Left hindlimb (tissue), 1 donor: ENCODE measurements at places on chromosomes 2 and 18.
A peak's percentile ranks its signal among the peaks of the same experiment; 100 is the strongest.

GRCh38 chr2:223993634-223994232 lies 36.5 kb downstream of the MRPL44 start:
- peak; percentile 45 for DNase-seq

GRCh38 chr2:46498681-46499080 lies 19.3 kb downstream of the TMEM247 start:
- no peak for DNase-seq

GRCh38 chr18:38032516-38032915 lies 466.9 kb upstream of the CELF4 start:
- no peak for DNase-seq

DNA sequence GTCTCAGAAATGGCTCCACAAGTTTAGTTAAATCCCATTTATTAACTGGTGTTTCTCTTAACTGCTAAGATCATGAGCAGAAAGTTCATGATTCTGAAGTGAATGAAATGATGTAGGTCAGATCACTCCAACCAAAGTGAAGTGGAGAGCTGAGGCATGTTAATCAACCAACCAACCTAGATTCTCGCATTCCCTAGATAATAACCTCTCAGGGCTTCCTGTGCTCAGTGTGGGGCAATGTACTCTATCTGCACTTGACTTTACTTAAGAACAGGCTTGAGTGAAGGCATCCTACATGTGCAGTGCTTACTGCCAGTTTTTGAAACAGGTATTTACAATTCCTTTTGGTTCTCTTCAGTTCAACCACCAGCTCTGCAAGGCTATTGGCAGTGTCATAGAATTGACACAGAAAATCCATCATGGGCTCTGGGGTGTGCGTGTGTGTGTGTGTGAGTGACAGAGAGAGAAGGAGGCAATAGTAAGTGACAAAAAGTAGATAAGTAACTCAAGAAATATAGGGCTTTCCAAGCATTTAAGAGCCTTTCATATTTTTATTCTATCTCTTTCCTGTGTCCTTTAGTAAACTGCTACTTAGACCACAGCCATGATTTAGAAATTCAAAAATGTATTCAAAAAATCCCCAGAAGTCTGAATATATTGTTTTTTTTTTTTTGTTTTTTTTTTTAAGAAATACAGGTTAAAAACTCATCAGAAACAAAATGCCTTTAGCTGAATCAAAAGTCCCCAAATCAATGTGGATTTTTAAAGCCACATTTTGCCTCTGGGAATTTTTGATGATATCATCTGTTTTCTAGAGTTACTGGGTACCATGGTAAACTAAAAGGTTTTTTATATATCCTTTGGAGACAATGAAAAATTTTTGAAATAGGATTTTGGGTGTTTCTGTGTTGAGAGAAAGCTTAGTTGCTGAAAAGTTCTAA lies 28.6 kb downstream of the DOCK10 start:
- no peak for DNase-seq

- no peak for DNase-seq
Observed at GRCh38 chr18:72208920-72209676, 335.0 kb downstream of the CBLN2 start.

DNA sequence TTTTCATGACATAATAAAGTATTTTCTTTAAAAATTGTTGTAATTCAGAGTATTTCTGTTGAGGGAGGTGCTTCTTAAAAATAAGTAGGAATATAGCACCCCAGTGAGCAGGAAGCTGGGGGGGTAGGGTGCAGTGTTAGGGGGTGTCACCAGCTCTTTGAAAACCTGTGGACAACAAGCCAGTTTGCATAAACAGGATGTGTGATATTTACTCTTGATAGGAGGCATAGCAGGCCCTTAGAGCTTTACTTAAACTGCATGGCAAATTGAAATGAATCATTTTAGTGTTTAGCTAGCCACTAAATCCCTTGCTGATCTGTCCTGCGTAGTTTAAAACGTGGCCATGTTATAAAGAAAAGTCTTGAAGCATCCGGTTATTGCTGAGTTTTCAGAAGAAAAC lies 8.4 kb downstream of the TGIF1 start:
- no peak for DNase-seq

- no peak for DNase-seq
Observed at GRCh38 chr2:236859908-236860307, 225.8 kb upstream of the COPS8 start.

DNA sequence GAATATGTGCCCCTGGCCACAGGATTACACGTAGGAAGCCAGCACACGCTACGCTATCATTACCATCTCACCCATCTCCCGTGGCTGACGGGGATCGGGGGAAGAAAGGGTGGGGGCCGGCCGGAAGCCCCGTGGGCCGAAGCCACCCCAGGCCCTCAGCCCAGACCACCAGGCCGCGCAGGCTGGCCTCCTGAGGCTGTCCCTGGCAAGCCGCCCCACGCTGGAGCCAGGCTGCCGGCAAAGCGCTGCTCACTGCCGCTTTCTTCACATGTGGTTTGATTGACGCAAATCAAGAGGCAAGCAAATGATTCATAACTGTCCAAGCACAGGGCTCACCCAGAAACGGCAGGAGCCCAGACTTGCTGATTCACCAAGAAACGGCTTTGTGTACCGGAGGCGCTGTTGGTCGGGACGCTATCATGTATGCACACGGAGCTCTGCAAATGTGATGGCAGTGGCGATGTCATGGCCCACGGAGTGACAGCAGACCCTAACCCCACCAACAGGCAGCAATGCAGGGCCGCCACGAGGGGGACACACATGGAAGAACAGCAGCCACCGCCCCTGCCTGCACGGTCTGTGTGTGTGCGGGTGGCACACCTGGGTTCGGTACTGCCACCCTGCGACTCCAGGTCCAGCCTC lies 125.7 kb downstream of the HDAC4 start:
- DNase-seq = peak; percentile 86

GRCh38 chr18:46243673-46244072 lies 139.5 kb downstream of the HAUS1 start:
- DNase-seq = no peak

GRCh38 chr2:96143231-96143847 lies 1.9 kb downstream of the DUSP2 start:
- DNase-seq = peak; percentile 22

- DNase-seq = no peak
Observed at GRCh38 chr2:137947032-137947727, 17.1 kb upstream of the HNMT start.

GRCh38 chr2:25784404-25784803 lies 93.9 kb downstream of the ASXL2 start:
- DNase-seq = no peak

DNA sequence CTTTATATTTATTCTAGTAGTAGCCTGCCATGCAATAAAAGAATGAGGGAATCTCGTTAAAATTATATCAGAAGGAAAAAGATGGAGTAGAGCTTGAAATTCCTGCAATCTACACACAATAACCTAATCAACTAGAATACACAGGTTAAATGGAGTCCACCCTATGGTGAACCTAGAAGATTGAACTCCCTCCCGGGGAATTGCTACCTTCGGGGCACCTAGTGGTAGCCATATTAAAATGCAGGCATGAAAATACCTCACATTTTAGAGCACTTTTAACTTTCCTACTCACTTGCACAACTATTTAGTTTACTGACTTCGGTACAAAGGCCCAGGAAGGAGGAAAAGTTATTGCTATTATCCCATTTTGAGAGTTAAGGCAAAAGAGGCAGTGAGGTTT lies 174.5 kb downstream of the SS18 start:
- DNase-seq = no peak

DNA sequence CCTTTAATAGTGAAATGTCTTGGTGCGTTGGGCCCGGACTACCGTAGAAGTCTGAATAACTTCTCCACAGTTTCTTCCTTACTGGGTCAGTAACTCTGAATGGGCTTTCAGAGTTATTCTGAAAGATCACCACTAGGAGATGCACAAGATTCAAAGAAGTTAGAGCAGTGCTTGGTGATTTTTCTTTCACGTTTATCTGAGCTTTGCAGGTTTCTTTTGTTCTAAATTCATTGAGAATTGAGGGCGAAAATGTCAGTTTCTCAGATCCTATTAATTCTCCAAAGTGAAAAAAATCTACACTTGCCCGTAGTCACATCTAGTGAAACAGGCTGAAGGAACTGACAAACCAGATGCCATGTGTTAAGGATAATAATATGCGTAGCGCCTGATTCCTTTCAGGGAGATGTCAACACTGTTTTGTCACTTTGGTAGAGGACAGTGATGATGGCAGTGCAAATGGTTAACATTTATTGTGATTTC lies 70.1 kb downstream of the QPCT start:
- DNase-seq = no peak

- no peak for DNase-seq
Observed at GRCh38 chr18:10726198-10727068, 200.6 kb downstream of the NAPG start.

- no peak for DNase-seq
Observed at GRCh38 chr18:13548106-13548819, 178.1 kb downstream of the FAM210A start.

DNA sequence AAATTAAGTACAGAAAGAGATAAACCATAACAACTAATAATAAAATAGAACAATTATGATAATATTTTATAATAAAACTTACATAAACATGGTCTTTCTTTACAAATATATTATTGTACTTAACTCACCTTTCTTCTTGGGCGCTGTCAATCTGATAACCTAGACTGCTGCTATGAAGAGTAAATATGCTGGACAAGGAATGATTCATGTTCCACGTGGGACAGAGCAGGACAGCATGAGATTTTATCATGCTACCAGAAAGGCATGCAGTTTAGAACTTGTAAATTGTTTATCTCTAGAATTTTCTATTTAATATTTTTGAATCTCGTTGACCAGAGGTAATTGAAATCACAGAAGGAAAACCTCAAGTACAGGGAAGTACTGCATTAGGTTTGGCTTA lies 210.7 kb downstream of the ANKRD30B start:
- no peak for DNase-seq

DNA sequence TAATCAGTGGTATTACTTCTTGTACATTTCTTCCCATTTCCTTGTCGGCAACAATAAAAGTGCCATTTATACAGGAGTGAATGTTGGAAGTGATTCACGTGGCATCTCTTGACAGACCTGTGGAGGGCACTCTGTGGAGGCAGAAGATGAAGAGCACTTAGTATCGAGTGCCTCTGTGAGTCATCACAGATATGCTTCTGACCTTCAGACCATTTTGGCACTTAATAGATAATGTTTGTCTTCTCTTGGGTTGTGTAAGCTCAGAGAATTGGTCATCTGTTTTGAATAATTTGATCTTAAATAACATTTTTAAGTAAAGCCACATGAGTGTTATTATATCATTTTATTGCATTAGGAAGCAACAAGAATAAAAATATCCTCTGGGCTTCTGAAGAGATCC lies 305.5 kb downstream of the PTPRM start:
- DNase-seq = no peak

- no peak for DNase-seq
Observed at GRCh38 chr2:56749152-56749752, 565.5 kb downstream of the CCDC85A start.

GRCh38 chr2:113799375-113799774 lies 42.9 kb upstream of the SLC35F5 start:
- DNase-seq = no peak

DNA sequence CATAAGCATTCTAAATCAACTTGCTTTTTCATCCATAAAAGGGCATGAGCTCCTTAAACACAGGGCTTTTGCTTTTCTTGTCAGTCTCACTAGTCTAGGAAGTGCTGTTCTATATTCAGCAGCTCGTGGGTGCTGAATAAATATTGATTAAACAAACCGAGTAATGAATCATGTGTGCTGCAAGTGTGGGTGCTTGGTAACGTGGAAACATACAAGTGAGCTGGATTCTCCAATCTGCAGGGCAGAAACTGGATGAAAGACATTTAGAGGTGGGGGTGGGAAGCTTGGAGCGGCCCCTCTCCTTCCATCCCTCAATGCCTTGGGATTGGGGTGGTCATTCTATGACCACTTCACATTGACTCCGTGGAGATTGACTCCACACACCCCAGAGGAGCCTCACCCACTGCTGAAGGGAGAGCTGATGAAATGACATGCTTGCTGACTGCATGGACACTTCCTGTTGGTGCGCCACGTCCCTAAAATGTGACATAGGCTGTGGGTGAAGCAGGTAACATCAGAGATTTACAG lies 114.6 kb downstream of the DOCK10 start:
- no peak for DNase-seq

DNA sequence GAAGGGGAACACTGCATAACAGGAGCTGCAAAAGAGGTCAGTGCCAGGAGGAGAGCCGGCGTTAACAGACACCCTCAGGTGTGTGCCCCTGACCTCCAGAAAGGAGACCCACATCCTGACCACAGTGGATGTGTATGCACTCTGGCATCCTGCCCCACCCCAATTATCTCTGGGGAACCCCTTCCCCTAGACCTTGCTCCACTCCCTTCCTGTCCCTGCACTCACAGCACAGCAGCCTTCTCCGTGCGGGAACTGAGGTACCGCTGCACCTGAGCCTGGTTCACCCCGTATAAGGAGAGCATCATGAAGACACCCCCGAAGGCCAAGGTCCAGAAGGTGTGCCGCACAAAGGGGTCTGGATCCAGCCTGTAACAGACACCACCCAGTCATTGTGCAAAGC lies 7.3 kb upstream of the ATRAID start:
- no peak for DNase-seq

DNA sequence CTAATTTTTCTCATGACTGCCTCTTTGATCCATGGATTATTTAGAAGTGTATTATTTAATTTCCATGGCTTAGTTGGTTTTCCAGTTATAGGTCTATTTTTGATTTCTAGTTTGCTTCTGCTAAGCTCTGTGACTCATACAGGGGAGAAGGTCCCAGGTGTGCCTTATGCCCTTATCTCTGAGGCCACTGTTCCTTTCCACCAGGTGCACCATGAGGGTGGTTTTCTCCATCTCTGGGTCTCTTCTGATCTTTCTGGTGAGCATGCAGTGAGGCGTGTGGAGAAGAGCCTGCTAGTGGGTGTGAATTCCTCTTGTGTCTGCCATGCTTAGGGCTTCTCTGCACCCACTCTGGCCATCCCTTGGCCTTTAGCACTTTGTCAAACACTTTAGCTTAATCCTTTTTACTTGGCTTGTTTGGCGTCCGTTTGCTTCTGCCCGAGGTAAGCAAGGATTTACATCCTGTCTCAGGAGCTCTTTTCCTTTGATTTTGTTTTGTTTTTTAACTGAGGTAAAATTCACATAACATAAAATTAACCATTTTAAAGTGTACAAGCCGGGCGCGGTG lies 129.8 kb upstream of the ARL4C start:
- no peak for DNase-seq

- no peak for DNase-seq
Observed at GRCh38 chr2:113831161-113831560, 58.7 kb upstream of the ACTR3 start.

DNA sequence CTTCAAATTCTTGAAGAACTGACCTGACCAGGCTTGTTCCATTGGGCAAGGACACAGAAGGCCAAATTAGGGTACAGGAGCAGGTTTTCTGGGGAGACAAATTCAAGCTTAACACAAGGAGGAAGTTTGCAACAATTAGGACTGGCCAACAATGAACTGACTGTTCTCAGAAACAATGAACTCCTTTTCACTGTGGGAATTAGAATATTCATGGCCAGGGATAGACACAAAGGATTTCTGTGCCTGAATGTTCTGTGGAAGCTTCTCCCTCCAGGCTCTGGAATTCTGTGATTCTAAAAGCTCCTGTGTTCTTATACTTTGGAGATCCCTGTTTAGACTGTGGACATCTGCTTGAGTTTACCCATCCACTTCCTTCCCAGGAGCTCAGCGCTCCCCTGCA lies 15.2 kb downstream of the SMYD1 start:
- DNase-seq = no peak
